ENCODE measurements at places on chromosomes 2 and 18.

- DNase-seq, result no peak
Measured at GRCh38 chr2:60488291-60488690, 65.2 kb downstream of the BCL11A start.

DNA sequence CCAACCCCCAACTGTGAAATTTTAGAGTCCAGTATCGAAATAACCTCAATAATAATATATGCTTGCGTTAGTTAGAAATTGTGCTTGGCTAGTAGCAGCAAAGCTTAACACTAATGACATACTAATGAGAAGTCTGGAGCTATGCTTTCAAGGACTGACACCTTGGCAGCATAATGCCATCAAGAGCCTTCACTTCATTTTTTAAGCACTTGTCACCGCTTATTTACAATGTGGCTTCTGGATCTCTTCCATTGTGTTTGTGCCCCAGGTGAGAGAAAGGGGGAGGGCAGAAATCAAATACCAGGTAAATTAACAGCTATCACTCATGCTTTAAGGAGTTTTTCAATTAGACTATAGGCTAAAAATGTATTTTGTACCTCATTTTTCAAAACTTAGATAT lies 101.5 kb downstream of the CDH7 start:
- no peak for DNase-seq

- no peak for DNase-seq
Measured at GRCh38 chr2:27906074-27906473, 15.5 kb downstream of the BABAM2 start.

GRCh38 chr2:860259-860855 lies 90.3 kb upstream of the SNTG2 start:
- DNase-seq, result no peak

DNA sequence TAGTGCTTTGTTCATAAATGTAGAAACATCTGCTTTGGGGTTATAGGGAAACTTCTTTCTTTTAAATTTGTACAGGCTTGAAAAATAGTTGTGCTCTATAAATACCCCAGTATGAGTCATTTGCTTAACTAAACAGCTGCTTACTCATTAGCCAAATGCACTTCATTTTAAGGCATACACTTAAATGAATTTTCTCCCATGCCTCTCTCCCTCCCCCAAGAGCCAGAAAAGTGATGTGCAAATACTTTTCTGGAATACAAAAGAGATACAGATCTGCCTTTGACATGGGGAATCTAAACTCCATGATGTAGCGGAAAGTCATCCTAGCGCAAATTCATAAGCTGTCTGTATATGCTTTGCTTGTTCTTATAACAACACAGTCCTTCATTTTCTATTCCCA lies 469.4 kb downstream of the DLGAP1 start:
- no peak for DNase-seq

GRCh38 chr18:56462276-56462675 lies 176.1 kb downstream of the TXNL1 start:
- no peak for DNase-seq

GRCh38 chr2:239457586-239458445 lies 57.0 kb upstream of the HDAC4 start:
- no peak for DNase-seq

- no peak for DNase-seq
Measured at GRCh38 chr2:59000796-59001195, 759.7 kb upstream of the FANCL start.

DNA sequence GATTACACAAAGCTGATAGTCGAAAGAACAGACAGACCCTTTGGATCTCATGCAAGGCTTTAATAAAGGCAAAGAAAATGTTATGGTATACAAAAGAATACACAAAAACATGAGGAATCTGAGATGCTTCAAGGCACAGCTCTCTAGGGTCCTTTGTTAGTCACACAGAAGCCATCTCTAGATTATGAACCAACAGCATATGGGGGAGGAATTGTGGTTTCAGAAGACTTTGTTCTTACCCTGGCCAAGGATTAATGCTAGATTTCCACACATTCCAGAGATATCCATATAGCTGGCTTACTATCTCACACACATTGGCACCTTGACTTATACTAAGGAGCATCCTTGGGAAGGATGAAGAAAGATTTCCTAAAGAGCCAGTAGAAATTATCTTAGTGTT lies 206.1 kb downstream of the GULP1 start:
- no peak for DNase-seq

DNA sequence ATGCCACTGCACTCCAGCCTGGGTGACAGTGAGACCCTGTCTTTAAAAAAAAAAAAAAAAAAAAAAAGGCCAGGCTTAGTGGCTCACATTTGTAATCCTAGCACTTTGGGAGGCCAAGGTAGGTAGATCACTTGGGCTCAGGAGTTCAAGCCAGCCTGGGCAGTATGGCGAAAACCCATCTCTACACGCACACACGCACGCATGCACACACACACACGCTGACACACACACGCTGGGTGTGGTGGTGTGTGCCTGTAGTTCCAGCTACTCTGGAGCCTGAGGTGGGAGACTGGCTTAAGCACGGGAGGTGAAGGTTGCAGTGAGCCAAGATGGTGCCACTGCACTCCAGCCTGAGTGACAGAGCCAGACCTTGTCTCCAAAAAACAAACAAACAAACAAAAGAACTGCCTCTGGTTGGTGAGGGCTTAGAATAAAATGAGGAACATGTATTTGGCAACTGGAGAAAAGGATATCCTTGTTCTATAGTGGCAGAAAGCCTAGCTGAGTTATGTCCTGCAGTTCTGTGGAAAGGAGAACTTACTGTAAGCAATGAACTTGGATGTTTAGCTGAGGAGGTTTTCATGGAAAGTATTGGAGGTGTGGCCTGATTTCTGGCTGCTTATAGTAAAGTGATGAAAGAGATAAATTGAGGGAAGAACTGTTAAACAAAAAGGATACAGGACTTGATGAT lies 34.0 kb downstream of the HAT1 start:
- DNase-seq, result no peak

DNA sequence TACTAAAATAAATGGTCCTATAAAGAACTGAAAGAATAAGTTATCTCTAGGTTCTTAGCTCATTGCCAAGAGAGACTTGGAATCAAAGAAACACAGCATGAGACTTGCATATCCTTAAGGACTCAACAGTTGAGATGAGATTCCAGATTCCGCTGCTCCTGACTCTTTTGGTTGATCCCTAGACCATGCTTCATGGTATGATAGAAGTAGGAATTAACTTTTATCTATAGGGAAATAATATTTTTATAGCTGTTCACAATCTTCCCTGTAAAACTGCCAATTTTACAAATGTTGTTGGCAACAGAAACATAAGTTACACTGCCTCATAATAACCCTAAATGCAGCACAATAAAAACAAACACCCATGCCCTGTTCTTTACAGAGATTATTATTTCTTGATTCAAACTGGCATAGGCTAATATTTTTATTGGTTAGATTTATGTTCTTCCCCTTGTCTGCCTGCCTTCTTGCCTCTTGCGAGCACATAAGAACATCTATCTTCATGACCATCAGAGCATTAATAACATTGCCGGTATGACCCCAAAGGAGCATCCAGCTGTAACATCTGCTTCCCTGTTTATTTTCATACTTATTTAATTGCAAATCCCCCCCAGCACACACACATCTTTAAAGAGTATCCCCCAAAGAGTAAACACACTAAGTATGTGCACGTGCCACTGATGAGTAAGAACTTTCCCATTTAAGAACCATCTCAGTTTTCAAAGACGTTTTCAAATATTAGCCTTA lies 735.7 kb upstream of the SLC8A1 start:
- no peak for DNase-seq

- DNase-seq, result no peak
Measured at GRCh38 chr18:79608999-79609461, 70.6 kb upstream of the CTDP1 start.

Measured in HAP-1 (cell line).